CD4-positive, alpha-beta T cell treated with Interleukin-2 at 100 ng/mL for 4 hours (primary cell): ENCODE measurements at places on chromosomes 1 and 21.

GRCh38 chr1:34982820-34983376, 2.2 kb downstream of the TMEM35B start:
- DNase-seq: no peak

GRCh38 chr1:172373864-172374263, 46.6 kb upstream of the C1orf105 start:
- no peak for DNase-seq

GRCh38 chr1:43570715-43571114, 40.0 kb downstream of the PTPRF start:
- no peak for DNase-seq

DNA sequence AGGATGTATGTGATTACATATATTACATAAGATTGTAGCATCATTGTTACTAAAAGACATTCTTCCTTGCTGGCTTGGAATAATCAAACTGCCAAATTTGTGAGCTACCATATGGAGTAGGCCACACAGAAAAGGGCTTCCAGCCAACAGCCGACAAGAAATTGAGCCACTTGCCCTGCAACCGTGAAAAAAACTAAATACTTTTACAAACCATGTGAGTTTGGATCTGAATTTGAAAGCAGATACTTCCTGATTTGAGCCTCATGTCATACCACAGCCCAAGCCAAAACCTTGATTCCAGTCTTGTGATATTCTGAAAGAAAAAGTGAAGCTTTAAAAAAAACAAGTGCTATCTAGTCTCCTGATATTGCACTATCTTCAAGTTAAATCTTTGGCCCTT, 55.6 kb upstream of the PRMT6 start:
- no peak for DNase-seq

- no peak for DNase-seq
These were observed 54.3 kb upstream of the CD1D start for GRCh38 chr1:158126425-158126824.

- DNase-seq: no peak
These were observed 13.8 kb downstream of the S100A7A start for GRCh38 chr1:153430166-153430553.

- DNase-seq: no peak
These were observed 5.7 kb downstream of the KCNN3 start for GRCh38 chr1:154864189-154864975.

- no peak for DNase-seq
These were observed 1.2 kb downstream of the FCAMR start for GRCh38 chr1:206969090-206969489.

- no peak for DNase-seq
These were observed 652.9 kb downstream of the ADGRL2 start for GRCh38 chr1:82453511-82454185.

- DNase-seq: no peak
These were observed 3.0 kb downstream of the YARS1 start for GRCh38 chr1:32813941-32814739.
